ENCODE measurements at places on chromosomes 3 and 15.

- DNase-seq = no peak
Observed at GRCh38 chr15:65048241-65048640, 3.1 kb downstream of the SLC51B start.

GRCh38 chr3:173732237-173732636 is 334.7 kb downstream of the NLGN1 start:
- DNase-seq = no peak

DNA sequence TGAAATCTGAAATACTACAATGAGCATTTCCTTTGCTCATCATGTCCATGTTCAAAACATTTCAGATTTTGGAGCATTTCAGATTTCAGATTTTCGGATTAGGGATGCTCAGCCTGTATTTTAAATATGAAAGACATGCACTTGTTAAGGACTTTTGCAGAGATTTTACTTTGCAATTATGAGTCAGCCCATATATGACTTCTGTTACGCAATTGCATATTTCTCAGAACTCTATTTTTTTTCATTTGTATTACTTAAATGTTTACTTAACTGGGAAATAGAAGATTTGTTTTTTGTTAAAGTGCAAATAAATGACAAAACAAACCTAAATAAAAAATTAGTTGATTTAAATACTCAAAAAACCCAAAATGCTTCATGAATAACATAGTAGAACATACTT is 376.2 kb downstream of the ZBTB20 start:
- no peak for DNase-seq

- DNase-seq = no peak
Observed at GRCh38 chr15:47839233-47839825, 122.0 kb downstream of the SEMA6D start.

GRCh38 chr3:193946945-193947344 is 189.0 kb upstream of the HES1 start:
- no peak for DNase-seq

- no peak for DNase-seq
Observed at GRCh38 chr3:79027593-79027992, 740.2 kb downstream of the ROBO1 start.

DNA sequence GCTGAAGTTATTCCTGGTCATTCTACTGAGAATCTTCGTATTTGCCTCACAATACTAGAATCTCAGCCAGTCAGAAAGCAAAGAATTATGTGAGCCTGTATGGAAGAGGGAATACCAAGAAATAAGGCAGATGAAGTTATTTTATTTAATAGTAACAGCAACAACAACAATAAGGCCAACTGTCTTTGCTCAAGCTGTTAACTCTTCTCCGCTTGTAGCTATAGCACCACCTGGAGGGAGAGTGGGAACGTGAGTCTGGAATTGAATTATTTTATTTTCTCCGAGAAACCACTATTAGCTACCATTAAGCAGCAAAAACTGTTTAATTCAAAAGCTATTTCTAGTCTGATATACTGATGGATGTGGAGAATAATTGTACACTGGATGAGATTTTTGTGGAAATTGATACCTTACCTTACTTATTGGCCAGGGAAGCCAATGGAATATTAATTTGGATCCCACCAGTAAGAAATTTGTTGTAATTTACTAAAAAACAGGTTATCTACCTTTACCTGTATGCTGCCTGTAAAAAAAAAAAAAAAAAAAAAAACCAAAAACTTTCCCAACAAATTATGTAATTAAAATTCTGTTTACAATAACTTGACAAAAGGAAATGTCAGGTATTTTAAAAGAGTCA is 50.1 kb downstream of the CALML4 start:
- peak; percentile 4 for DNase-seq

DNA sequence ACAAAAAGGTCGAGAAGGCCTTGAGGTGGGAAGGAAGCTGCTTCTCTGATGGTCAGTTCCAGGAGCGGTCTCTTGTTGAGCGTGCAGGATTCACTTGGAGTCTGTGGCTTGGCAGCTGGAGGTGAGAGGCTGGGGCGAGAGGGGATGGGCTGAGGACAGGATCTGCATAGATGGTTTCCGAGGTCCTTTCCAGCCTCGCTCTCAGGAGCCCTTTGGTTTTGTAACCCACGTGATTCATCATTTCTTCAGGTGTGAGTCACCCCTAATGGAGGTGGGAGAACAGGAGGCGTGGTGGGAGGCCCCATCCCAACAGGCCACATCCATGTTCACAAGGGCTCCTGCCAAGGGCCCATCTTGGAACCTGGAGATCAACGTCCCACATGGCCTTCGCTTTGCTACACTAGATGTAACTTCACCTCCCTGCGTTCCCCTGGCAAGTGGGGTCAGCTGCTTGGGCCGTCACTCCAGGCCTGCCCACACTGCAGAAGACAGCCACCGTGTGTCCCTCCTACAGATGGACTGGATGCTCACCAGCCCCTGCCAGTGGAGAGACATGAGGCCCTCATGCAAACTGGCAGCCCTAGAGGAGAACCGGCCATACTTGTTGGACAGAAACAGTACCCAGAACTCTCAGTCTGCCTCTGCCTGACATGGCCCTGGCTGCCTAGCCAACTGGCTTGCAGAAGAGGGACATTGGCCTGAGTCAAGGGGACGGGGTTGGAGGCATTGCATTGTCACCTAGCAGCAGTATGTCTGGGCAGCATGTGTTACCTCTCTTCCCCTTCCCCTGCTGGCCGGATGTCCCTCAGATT is 1.6 kb upstream of the PCSK6 start:
- no peak for DNase-seq

- no peak for DNase-seq
Observed at GRCh38 chr3:70808881-70809280, 496.4 kb upstream of the MDFIC2 start.

DNA sequence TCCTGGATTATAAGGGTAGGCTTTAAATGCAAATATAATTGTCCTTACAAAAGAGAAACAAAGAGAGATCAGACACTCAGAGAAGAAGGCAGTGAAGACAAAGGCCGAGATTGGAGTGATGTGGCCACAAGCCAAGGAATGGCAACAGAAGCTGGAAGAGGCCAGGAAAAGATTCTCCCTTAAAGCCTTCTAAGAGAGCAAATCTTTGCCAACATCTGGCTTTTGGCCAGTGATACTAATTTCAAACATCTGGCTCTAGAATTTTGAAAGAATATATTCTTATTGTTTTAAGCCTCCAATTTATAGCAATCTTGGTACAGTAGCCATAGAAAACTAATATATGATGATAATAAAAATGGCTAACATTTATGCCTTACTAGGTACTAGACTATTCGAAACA is 615.8 kb upstream of the ZNF385D start:
- DNase-seq = no peak

DNA sequence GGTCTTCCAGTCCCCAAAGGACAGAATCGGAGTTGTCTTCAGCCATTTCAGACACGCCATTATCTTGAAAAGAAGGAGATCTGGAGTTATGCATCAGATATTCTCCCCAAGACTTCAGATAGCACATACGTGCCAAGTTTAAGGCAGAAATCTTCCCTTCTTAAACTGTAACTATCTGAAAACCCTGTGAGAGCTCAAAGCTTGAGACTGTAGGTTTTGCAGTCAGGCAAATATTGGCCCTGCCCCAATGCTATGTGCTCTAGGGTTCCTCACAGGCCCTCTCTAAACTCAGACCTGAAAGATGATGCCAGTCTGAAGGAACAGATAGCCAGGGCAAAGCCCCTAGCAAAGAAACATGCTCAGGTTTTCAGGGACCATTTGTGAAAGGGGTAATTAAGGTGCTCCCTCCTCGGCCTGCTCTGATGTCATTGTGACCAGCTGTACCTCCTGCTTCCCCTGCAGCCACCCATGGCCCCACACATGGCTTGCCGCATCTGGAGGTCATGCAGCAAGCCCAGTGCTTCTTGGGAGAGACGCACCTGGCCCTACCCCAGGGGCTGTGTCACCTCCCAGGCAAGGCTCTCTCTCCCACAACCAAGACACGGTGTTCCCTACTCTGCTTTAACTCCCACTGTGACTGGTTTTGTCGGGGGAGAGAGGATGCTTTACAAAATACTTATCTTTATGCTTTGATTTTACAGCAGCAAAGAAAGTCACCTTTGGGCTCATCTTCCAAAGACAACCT is 53.4 kb upstream of the POMGNT2 start:
- no peak for DNase-seq

DNA sequence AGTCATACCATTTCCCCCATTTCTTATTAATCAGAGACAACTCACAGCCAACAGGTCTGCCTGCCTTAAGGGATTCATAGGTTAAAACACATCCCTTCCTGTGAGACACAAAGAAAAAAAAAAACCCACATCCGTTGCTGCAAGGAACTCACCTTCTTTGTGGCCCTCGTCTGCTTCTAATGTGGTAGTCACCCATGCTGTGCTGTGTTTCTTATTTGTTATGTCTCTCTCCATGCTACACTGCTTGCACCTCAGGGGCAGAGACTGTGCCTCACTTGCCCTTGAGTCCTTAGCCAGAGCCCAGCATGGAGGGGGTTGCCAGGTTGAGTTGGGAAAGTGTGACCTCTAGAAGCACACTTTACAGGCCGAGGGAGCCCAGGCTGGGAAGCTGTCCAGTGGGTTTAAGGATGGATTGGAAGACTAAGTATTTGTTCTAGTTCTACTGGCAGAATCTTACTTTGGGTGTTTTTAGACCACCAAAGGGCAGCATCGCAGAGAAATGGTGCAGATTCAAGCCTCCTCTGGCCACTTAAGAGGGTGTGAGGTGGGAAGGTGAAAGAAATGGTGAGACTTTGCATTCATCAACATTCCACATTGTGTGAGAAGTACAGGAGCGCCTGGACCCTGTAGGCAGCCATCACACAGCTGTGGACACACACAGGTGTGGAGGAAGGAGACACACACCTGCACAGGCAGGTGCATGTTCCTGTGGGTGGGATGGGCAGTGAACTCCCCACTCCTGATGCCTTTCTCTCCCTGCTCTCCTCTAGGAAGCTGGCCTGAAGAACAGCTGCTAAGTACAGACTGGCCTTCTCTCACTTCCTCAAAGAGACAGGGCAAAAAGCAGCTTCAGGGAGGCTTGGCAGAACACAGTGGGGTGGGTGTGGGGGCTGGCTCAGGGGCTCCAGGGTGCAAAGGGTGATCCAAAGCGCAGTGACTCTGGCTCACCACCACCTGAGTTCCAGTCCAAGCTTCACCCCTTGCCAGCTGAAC is 48.8 kb downstream of the GLB1 start:
- DNase-seq = no peak

DNA sequence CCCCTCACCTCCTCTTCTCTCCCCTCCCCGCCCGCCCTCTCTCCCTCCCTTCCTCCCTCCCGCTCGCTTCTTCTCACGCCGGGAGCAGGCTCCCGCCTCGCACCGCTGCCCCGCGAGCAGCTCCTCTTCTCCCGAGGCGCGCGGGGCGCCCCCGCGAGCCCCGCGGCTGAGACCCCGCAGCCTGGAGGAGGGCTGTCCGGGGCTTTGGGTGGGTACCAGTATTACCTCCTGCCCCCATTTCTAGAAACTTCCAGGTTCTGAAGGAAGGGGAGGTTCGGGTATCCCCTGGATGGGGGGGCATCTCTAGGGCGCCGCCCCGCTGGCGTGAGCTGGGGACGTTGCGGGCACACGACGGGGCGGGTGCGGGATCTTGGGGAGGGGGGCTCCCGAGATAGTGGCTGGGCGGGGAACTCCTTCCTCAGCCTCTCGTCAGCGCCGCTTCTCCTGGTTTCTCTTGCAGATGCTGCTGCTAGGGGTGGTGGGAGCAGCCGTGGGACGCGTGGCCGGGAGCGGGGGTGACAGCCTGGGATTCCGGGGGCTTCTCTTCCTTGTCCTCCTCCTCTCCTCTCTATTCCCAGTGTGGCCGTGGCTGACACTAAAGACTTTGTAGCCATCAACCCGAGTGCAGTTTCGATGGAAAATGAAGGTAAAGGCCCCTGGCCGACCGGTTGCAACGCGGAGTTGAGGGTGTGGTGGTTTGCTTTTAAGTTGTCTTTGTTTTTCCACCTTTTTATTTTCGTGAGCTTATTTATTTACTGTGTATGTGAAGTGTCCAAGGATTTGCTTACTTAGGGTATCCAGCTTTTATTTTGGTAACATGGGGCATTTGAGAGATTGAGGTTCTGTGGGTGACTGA is 474 bp downstream of the ATP2C1 start:
- peak; percentile 52 for DNase-seq

GRCh38 chr15:49328941-49329340 is 94.1 kb upstream of the FGF7 start:
- DNase-seq = no peak

DNA sequence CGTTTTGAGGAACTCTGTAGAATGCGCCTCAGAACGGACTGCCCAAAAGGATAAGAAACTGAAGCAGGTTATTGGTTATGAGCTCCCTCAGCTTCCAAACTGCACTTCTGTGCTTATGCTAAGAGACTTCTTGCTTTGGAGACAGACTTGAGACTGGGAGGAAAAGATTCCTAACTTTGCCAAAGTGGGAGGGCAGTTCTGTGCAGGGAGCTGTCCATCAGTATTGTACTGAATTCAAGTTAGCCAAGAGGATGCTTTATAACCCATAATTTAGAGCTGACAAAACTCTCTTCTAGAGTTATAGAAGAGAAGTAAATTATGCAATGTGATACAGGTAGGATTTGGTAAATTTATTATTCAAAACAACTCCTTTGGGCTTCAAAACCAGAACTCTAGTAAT is 519.8 kb upstream of the GBE1 start:
- DNase-seq = no peak

- DNase-seq = no peak
Observed at GRCh38 chr3:59821274-59821673, 771.4 kb upstream of the CFAP20DC start.

- DNase-seq = no peak
Observed at GRCh38 chr3:98731720-98732285, 31.3 kb upstream of the ST3GAL6 start.

- no peak for DNase-seq
Observed at GRCh38 chr3:4724051-4724629, 231.0 kb downstream of the ITPR1 start.

GRCh38 chr3:58296269-58296668 is 9.8 kb upstream of the RPP14 start:
- no peak for DNase-seq

DNA sequence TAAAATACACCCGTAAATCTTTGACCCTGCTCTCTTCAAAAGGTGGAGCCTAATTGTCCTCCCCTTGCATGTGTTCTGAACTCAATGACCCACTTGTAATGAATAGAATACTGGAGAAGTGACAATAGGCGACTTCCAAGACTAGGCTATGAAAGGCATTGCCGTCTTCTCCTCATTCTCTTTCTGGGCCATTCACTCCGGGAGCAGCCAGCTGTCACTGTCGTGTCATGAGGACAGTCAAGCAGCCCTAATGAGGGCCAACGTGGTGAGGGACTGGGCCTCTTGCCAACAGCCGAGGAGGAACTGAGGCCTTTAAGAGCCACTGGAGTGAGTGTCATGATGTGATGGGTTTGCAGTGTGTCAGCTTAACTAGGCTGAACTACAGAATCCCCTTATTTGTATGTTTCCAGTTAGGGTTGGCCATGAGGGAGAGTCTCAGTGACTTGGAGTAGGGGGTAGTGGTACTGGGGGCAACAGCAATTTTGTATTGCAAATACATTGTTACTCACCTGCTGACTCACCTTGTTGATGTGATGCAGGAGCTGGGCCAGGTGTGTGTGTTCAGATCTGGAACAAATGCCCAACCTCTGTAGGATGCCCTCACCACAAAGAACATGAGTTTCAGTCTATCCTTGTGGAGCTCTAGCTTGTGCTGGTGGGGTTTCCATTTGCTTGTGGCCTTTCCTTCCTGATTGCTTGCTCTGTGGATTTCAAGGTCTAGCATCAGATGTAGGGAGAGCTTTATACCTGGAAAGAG is 188.5 kb upstream of the PROK2 start:
- DNase-seq = no peak
